ENCODE measurements at places on chromosomes 7 and 10. TPM values are rescaled to one million over a fixed set of nuclear protein-coding genes. Genes with fewer than 3 reads are reported as not detected.

The STEAP4 gene
- not detected for total RNA-seq

The ZNF488 gene
- 0.17 TPM for total RNA-seq

The CLCN1 gene
- total RNA-seq, result not detected

The GJD4 gene
- total RNA-seq, result not detected

The FKBP14 gene
- total RNA-seq, result 20.2 TPM

The HOXA1 gene
- 0.20 TPM for total RNA-seq

The AKR1B15 gene
- total RNA-seq, result 1.2 TPM

The CYP3A7 gene
- 6.4 TPM for total RNA-seq

The LRRC4 gene
- total RNA-seq, result not detected

The GRID1 gene
- total RNA-seq, result not detected

The CTBP2 gene
- total RNA-seq, result not detected

The FOXP2 gene
- 0.04 TPM for total RNA-seq

The CTNNA3 gene
- total RNA-seq, result not detected

The HOXA7 gene
- not detected for total RNA-seq

The CALY gene
- total RNA-seq, result not detected

The STEAP2 gene
- total RNA-seq, result 3.5 TPM

The TMEM120A gene
- total RNA-seq, result 40.3 TPM

The ASIC3 gene
- not detected for total RNA-seq

The OR2A12 gene
- not detected for total RNA-seq

The ANKRD61 gene
- total RNA-seq, result not detected

All from HepG2 (cell line).